ENCODE measurements at places on chromosomes 7 and 10. TPM values are rescaled to one million over a fixed set of nuclear protein-coding genes. Genes with fewer than 3 reads are reported as not detected.

The AKR1E2 gene
- 7.3 TPM for polyA plus RNA-seq

- DNase-seq, result peak; percentile 10
Measured at GRCh38 chr7:140176122-140176701, 571 bp downstream of the KDM7A start.

DNA sequence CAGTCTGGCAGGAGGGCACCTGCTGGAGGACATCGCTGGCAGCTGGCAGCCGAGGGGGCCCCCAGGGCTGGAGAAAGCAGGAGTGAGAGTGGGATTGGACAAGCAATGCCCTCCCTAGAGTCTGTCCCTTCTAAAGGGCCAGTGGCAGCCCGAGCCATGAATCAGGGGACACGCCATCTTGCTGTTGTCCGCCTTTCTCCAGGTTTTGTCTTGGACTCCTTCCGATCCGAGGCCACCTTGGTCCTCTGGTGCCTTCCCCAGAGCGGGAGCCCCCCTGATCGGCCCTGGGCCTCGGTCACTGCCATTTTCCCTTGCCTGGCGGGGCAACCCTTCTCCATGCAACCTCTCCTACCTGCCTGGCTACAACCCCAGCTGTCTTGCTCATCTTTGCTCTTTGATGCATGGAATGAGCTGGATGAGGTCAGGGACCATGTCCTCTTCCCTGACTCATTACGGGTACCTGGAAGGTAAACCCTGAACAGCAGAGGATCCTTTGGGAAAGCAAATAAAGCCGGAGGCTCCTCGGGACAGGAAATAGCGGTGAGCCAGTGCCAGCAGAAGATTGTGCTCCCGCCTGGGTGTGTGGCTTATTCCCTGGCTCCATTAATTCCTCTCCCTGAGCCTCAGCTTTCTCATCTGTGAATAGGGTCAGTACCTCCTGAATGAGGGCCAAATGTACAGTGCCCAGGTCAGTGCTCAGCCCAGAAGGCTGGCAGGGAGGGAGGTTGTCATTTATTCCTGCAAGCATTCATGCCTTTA, 112.0 kb downstream of the GRK5 start:
- no peak for DNase-seq

GRCh38 chr7:3399858-3400257, 98.8 kb downstream of the SDK1 start:
- no peak for DNase-seq

- DNase-seq, result no peak
Measured at GRCh38 chr10:110058212-110058611, 50.4 kb downstream of the ADD3 start.

DNA sequence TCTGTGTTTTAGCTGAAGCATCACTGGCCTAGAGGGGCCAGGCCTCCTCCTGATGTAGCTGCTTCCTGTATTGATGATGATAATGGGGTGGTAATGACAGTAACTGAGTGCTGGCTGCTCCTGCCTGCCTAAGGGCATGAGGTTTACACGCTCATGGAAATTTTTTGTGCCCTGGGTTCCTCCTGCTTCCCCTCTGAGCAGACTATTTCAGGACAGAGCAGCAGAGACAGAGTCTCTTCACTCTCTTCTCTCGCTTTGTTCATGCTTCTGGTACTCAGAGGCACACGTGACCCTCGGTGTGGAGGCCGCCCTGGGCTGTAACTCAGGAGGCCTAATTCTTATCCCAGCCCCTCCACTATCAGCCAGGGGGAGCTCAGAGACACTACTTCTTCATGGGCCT, 27.9 kb downstream of the LRRC20 start:
- no peak for DNase-seq

The C10orf53 gene
- polyA plus RNA-seq, result not detected

GRCh38 chr10:80642661-80643060, 105.0 kb downstream of the SH2D4B start:
- DNase-seq, result no peak

DNA sequence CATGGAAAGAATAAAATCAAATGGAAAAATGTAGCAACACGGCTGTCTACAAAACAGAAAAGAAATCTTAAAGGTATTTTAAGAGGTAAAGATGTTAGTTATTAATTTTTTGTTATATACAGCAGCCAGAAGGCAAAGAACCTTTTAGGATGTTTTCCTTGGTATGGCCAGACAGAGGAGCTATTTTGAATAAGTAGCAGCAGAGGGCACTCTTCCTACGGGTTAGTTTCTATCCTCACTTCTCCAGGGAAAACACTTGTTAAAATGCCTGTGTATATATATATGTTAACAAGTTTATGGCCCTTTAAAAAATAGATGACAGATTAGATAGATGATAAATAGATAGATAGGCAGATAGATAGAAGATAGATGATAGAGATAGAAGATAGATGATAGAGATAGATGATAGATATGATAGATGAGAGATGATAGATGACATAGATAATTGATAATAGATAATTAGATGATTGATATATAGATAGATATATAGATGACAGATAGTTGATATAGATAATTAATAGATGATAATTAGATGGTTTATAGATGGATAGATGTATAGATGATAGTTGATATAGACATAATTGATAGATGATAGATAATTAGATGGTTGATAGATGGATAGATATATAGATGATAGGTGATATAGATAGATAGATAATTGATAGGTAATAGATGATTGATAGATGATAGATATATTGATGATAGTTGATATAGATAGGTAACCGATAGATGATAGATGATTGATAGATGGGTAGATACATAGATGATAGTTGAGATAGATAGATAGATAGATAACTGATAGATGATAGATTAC, 57.8 kb upstream of the WIPF3 start:
- no peak for DNase-seq

The GJD4 gene
- 0.16 TPM for polyA plus RNA-seq
